ENCODE measurements at places on chromosomes 5 and 9.

GRCh38 chr9:5767968-5768932, 64.7 kb downstream of the ERMP1 start:
- DNase-seq = no peak

DNA sequence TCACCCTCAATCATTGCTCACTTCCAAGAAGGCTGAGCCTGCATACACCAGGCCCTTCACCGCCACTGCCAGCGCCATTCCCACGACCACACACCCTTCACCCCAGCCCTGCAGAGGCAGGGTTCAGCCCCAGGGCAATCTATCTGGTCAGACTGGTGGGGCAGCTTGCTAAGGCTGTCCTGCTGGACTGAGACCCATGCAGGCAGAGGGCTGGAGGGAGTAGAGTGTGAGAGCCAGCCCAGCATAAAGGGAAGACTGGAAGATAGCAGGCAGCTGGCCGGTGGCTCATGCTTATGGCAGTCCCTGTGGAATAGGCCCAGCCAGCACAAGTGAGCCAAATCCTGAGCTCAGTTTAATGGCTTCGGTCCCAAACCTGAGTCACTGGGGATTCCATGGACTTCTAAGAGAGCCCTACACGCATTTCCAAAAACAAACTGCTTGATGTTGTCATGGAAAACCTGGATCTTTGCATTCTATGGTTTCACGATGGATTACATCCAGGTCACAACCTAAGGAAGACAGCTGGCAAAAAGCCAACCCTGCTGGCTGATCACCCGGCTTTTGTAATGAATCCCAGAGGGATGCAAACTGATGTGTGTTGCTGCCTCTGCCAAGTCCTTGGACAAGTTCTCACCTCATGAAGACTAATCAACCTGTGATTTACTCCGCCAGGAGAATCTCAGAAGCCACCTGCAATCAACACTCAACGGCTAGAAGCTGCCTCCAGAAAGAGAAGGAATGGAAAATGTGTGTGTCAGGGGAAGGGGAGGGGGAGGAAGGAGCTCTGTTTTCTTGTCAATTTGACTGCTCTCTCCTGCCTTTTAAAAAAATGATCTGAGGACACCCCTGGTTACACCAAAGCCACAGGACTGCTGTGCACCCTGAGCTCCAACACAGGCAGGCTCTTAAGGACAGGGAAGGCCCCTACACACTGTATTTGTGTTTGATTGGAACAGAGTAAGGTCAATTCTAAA, 143.6 kb downstream of the LHFPL2 start:
- DNase-seq = peak; percentile 61

GRCh38 chr5:149144637-149145036, 3.3 kb downstream of the ABLIM3 start:
- no peak for DNase-seq

DNA sequence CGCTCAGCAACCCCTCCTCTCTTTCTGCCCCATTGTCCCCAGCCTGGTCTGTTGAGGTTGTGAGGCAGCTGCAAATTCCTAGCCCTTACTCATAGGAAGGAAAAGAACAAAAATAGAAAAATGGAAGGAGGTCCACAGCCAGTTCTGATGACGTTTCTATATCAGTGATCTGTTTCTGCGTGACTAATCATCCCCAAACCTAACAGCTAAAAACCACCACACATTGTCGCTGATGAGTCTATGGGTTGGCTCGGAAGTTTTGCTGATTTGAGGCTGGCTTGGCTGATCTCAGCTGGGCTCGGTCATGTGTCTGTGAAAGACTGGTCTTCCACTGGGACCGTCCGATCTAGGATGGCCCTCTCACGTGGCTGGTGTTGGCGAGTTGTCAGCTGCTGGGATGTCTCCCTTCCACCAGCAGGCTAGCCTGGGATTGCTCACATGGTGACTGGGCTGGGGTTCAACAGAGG, 200.6 kb upstream of the ZNF618 start:
- DNase-seq = no peak

GRCh38 chr5:150401076-150401375, 11.7 kb downstream of the CD74 start:
- no peak for DNase-seq

GRCh38 chr5:153084511-153084910, 406.0 kb upstream of the GRIA1 start:
- DNase-seq = no peak

DNA sequence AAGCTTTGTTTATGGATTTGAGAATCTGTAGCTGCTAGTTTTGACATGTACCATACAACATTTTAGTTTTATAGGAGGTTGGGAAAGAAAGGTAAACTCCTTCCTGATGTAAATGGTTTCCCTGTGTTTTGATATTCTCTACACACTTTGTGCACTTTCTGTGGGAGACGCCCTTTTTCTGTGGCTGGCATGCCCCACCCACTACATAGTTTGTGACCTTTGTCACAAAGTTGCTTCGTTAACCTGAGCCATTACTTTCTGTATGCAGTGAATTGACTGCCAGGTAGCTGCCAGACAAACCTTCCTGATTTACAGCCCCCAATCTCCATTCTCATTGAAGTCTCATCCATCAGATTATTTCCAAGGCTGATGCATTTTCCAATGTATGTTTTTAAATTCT, 90.6 kb downstream of the NLN start:
- DNase-seq = no peak

DNA sequence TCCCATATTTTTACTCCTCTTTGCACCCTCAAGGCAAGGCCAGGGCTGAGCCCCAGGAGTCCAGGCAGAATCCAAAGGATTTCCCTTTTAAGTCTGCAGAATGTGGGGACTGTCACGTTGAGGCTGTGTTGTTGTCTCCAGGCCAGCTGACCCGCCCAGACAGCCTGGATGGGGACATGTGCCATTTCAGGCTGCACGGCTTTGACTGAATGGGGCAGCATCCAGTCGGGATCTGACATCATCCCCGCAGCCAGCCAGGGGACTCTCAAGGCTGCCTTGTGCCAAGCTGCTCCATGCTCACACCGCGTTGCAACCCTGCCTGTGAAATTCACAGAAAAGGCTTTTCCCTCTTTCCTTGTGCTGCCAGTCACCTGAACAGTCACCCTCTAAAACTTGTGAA, 2.2 kb upstream of the ZNF366 start:
- DNase-seq = no peak

GRCh38 chr9:112341730-112342129, 8.3 kb upstream of the PTBP3 start:
- DNase-seq = no peak

- DNase-seq = no peak
Observed at GRCh38 chr5:131747180-131748105, 49.4 kb downstream of the FNIP1 start.
